H1 (cell line): ENCODE measurements at places on chromosomes 3 and 15. TPM values are rescaled to one million over a fixed set of nuclear protein-coding genes. Genes with fewer than 3 reads are reported as not detected.

DNA sequence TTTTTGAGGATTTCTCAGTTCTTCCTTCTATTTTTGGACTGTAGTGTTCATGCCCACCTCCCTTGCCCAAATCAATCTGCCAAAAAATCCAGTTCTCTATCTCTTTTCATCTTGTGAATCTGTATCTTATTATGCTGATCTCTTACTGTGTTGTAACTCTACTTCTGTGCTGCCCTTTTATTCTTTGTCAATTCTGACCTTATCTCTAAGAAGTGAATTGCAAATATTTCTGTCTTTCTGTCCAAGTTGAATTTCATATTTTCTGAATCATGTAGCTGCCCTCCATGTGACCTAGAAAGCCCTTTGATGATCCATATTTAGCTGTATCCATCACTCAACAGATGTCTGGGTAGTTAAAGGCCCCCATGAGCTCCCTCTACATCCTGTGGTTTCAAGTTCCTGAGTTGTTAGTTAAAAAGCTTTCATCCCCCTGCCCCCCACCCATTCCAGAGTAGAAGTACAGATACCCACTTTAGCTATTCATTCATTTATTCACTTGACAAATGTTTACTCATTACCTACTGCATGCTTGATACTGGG lies 33.6 kb upstream of the ETV5 start:
- DNase-seq = no peak

DNA sequence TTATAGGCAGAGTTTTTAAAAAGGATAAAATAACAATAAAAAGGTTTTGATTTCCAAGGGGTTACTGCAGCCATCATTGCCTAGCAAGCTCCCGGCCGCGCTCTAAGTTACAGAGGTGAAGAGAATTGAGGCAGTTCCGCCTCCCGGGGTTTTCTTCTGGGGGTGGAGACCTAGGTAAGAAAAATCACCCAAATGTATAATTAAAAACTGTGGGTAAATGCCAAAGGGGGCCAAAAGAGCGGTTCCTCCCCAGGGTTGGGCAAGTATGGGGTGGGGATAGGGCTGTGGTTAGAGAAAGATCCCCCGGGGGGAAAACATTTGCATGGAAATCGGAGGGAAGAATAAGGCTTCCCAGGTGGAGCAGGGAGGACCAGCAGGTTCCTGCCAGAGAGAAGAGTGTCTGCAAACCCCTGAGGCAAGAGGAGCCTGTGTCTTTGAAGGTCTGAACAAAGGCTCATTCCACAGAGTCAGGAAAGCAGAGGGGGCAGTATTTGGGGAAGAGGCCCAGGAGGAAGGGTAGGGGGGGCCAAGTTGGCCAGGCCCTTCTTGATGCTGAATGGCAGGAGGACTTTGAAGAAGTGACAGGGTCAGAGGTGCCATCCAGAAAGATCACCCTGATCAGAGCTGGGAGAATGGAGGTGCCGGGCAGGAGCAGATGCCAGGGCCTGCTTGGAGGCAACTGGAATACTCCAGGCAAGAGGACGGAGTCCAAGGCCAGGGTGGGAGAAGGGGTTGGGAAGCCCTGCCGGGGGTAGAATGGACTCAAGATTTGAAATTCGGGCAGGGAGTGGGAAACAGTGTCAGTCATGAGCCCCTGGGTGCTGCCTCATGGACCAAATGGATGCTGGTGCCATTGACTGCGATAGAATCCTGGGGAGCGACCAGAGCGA lies 152.9 kb upstream of the RGMA start:
- DNase-seq = peak; percentile 84

DNA sequence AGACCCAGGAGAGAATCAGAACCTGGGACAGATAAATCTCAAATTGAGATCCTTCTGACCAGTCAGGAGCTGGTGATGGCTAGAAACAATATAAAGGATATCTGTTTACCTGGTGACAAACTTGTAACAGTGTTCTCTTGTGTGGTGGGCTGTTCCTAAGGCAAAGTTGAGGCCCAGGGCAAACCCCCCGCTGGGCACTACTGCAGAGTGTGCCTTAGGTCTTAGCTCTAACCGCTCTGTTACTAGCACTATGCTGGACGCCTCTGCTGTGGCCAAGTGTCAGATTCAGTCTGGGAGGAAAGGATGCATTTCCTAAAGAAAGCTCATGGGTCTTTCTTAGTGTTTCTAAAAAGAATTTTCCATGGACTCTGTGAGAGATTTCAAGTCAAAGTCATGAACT lies 146.5 kb upstream of the MEIS2 start:
- DNase-seq = no peak

DNA sequence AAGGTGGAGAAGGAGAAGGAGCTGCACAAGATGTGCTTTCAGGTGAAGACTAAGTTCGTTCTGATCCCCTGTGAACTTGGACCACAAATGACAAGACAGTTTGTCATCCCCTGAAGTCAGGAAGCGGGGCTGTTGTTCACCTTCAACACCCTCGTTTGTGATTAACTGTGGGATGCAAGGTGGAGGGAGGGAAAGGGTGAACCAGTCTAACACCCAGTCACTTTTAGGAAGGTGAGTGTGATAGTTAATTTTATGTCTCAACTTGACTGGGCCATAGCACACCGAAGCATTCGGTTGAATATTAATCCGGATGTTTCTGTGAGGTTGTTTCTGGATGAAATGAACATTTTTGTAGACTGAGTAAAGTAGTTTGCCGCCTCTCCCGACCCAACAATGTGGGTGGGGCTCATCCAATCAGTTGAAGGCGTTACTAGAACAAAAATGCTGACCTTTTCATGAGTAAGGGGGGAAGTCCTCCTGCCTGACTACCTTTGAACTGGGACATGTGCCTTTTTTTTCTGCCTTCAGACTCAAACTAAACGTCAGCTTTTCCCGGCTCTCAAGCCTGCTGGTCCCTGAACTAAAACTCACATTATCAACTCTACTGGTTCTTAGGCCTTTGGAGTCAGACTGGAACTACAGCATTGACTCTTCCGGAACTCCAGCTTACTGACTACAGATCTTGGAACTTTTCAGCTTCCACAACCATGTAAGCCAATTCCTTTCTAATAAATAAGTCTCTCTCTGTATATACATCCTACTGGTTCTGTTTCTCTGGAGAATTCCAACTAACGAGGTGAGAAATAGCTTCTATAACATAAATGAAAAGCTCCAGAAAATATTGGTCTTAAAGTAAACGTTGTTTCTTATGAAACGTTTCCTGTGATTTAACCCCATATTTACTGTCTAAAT lies 264.0 kb upstream of the SLITRK3 start:
- DNase-seq = no peak

DNA sequence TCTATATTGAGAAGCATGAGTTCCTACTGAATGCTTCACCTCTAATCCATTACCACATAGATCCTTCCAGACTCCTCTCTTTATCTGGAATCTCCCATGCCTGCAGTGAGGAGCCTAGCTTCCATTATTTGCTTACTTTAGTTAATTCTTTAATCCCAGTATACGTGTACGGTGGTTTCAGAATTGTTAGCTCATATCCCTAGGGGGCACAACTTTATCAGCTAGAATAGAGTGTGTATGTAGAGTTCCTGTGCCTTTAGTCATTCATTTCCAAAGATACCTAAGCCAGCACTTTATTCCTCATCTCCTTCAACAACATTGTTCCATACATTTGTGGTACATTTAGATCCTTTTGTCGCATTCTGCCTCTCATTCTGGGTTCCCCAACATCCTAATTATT lies 226.0 kb downstream of the TJP1 start:
- DNase-seq = no peak

GRCh38 chr15:36726224-36726623 lies 146.8 kb downstream of the CDIN1 start:
- no peak for DNase-seq

- DNase-seq = no peak
These were observed 83.7 kb downstream of the TRAK1 start for GRCh38 chr3:42174679-42175385.

Gene TEX9
- 10.8 and 12.3 TPM in 2 replicates for total RNA-seq
